Osteocyte (in vitro differentiated cells): ENCODE measurements at places on chromosomes 6 and 20.

DNA sequence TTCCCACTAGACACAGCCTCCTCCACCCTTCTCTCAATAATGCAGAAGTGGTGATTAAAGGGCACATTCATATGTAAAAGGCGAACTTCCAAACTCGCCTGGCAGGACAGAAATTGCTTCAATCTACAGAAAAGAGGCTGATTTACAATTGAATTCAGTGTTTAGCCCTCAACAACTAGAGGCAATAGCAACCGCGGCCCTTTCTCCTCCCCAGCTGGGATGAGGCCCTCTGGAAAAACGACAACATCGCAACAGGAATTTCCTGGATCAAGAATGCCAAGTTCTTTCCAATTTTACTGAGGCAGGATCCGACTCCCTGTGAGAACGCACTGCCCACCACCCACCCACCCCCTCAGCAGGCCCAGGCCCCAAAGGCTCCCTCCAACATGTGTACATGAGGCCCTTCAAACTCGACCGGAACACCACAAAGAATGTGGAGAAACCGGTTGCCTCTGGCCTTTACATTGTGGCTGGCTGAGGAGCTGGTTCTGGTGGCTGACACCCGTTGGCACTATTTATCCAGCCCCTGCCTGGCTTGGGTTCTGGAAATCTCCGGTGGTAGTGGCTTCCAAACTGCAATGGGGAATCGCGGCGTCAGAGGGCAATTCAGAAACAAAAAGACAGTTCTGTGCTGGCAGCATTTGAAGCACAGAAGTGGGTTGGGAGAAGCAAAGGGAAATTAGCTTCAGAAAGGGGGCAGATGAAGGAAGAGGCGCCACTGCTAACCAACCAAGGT, 36.8 kb downstream of the ZMYND8 start:
- DNase-seq, result peak; percentile 86

- no peak for DNase-seq
Observed at GRCh38 chr20:61056627-61057442, 195.2 kb upstream of the CDH4 start.

DNA sequence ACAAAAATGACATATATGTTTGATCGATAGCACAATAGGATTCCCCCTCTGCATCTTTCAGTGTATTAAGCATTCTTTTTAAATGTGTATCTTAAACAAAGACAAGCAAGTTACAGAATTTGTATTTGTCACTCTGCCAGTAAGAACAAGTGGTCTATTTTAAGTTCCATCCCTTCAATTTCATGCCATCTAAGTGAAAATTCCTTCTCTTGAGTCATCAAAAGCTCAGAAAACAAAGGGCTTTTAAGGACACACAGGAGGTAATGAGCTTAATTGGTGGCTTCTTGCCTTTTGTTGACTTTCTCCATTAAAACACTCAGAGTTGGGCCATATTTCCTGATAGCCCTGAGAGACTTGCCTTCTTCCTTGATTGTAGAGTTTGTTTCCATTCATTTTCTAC, 547.8 kb downstream of the TENT5A start:
- no peak for DNase-seq

- no peak for DNase-seq
Observed at GRCh38 chr6:64411226-64411625, 775.6 kb downstream of the PHF3 start.

DNA sequence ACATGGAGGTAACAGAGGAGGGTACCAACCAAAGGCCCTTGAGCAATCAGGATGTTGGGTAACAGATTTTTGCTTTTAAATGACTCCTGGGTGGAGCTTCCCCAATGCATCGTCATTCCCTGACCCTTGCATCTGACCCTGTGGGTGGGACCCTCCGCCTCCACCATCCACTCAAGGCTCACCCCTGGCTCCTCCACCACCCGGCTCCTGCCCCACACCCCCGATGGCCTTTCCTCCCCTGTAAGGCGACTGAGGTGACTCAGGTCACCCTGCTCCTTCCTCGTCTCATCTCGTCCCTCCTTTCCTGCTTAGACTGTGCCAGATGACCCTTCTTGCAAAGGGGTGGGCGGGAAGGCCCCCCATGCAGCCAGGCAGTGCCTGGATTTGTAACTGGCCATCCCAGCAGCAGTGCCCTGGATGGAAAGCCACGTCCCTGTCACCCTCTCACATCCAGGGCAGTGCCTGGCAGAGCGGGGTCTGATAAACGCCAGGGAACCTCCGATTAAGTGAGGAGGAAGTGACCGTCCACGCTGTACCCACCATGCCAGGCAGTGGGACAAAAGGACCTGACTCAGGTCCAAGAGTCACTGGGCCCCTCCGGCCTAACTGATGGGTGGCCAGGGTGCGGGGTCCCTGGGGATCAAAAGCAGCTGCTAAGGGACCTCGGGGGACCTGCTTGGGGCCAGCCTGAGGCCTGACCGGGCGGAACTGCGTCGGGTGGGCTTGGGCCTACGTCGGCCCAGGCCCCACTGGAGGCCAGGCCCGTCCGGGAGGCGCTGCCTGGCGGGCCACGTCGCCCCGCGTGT, 624 bp upstream of the NPEPL1 start:
- peak; percentile 80 for DNase-seq

DNA sequence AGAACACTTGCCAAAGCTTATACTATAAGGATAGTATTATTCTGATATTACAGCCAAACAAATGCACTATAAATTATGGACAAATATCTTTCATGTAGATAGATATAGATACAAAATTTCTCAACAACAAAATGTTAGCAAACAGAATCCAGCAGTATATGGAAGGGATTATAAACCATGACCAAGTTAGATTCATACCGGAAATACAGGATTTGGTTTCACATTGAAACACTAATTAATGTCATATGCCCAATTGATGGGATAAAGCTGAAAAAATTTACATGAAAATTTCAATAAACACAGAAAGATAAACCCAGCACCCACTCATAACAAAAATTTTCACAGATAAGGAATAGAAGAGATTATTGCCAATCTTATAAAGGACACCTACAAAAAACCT, 770.3 kb upstream of the SLC35B3 start:
- no peak for DNase-seq

DNA sequence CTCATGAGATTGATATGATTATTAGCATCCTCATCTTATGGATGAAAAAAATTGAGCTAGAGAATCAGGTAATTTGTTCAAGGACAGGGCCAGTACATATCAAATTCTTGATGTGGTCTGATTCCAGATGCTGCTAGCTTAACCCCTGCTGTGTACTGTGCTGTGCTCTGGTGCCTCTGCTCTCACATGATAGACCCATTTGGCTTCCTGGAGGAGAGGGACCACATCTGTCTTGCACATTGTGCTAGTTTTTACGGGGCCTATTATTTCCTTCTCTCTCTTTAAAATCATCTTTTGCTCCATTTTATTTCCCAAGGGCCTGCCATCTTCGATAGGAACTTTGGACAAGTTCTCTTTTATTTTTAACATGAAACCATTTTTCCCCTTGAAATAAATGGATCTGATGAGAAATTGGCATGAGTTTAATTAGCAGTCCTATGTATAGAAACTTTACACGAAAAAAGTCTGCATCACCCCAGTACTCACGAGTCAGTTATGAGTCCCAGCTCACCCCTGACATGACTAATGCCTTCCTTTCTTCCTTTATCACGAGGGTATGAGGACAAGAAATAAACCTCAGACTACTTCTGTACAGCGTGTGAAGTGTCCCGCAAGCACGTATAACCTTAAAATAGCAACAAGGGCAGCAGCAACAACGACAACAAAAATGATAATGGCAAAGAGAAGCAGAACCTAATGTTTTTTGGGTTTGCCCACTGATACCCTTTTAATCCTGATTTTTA, 26.5 kb downstream of the CD109 start:
- DNase-seq, result no peak

DNA sequence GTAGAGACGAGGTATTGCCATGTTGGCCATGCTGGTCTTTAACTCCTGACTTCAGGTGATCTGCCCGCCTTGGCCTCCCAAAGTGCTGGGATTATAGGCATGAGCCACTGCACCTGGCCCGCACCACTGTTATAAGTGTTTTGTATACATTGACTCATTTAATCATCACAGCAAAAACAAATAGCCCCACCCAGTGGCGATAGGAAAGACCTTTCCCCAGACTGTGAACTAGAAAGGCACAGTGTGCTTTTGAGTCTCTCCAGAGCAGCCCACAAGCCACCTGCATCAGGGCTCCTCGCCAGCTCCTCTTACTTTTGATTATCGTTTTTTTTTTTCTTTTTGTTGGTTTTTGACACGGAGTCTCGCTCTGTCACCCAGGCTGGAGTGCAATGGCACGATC, 27.9 kb upstream of the ZFP64 start:
- DNase-seq, result no peak

GRCh38 chr6:25302677-25303128, 23.5 kb downstream of the CARMIL1 start:
- DNase-seq, result no peak

GRCh38 chr6:149995235-149995750, 30.0 kb downstream of the RAET1L start:
- peak; percentile 75 for DNase-seq

- DNase-seq, result no peak
Observed at GRCh38 chr6:7229376-7230326, 83.3 kb downstream of the SSR1 start.

DNA sequence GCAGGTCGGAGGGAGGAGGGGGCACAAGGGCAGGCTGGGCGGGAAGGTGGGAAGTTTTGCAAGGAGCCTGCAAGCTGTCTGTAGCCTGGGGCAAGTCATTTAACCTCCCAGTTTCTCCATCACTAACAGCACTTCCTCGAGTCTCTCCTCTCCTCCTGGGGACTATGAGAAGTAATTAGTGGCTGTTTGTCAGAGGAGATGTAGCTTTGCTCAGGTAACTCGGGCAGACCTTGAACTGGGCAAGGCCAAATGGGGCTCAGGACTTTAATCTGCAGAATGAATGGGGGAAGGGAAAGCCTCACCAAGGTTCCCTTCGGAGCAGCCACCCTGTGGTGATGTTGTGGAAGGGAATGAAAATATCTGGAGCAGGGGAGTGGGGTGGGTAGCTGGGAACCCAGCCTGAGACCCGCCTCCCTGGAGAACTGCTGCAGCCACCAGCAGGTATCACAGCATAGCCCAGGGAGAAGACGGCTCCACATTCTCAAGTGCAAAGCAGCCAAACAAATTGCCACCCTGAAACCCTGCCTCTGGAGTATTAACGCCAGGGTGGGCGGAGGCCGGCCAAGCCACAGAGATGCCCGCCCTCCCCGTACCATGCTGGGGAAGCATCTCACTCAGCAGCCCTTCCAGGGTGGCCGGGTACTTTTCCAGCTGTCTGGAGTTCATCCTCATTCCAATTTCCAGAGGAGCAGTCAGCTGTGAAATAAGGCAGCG, 6.1 kb upstream of the LEMD2 start:
- no peak for DNase-seq

- DNase-seq, result no peak
Observed at GRCh38 chr6:27865850-27866356, 46.3 kb downstream of the OR2B2 start.

DNA sequence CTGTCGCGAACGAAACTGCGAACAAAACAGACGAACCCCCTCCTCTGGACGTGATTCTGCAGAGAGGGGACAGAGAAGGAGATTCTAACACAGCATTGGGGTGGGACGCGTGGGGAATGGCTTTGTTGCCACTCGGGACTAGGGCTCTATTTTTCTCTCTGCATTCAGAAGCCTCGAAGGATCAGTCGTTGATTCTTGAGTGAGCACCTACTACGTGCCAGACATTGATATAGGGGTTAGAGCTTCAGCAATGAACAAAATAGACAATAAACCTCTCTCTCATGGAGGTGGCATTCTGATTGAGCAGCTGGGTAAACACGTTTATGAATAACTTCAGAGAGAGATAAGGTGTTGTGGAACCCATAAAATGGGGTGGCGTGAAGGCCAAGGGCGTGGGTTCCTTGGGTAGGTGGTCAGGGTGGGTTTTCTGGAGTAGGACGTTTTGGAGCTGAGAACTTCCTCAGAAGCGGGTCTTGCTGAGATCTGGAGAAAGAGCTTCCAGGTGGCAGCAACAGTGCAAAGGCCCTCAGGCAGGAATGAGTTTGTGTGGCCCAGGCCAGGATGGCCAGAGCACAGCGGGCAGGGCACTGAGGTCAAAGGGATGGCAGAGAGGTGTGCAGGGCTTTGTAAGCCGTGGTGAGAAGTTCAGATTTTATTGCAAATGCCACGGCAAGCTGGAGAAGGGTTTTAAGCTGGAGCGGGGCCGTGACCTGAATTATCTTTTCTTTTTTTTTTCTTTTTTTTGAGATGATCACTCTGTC, 884 bp downstream of the SLC2A10 start:
- no peak for DNase-seq

DNA sequence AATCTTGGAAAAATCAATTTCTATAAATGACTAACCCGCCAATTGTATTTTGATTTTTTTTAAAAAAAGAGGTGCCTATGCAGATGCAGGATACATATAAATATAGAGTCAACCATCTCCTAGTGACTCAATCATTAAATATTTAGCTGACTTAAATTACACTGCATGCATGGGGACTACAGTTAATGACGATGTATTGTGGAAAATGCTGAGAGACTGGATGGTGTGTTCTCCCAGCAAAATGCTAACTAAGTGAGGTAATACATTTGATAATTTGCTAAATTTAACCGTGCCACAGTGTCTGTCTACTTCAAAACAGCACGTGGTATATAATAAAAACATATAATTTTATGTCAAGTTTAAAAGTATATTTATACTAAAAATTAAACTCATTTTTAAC, 341.6 kb downstream of the PRKN start:
- DNase-seq, result no peak

- DNase-seq, result no peak
Observed at GRCh38 chr6:119162134-119162775, 83.8 kb upstream of the FAM184A start.

DNA sequence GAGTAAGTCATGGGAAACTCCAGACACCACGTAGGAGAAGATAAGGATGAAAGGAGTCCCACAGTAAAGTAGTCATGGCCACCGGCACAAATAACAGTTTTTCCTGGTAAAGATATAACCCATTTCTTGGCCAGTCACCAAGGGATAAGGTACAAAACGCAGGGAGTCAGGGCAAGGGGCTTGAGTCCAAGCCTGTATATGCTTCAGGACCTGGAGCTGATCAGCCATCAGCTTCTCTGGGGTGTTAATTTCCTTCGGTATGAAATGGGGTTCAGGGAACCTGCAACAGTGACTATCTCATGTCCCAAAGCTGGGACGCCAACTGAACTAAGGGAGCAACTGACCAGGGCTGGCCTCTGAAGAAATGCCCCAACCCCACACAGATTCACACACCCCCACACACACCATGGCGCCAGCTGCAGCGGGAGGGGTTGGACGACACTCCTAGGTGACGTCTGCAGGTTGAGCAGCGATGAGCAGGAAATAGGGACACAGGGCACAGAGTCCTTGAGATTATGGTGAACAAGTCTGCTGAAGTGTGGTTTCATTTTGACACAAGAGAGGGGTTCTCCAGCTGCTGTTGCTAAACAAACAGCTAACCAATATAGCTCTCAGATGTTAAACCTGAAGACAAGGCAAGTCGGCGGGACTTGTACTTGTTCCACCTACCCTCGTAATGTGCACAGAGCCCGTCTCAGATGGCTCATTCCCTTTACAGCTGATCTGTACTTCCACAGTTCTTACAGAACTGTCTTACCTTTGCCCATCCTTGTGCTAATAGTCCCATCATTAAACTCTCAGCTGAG, 7.4 kb upstream of the ADTRP start:
- DNase-seq, result no peak

- DNase-seq, result no peak
Observed at GRCh38 chr20:2983508-2983907, 59.9 kb upstream of the GNRH2 start.

GRCh38 chr20:41617059-41617901, 897 bp downstream of the CHD6 start:
- DNase-seq, result no peak

- no peak for DNase-seq
Observed at GRCh38 chr6:43948527-43949485, 178.4 kb downstream of the MRPL14 start.

GRCh38 chr20:19940988-19941460, 76.1 kb upstream of the NAA20 start:
- DNase-seq, result no peak

GRCh38 chr6:131979515-131980337, 28.6 kb upstream of the CCN2 start:
- no peak for DNase-seq
